ENCODE measurements at places on chromosomes 1 and 21.

GRCh38 chr1:228938537-228938901, 203.2 kb downstream of the RHOU start:
- DNase-seq: no peak

DNA sequence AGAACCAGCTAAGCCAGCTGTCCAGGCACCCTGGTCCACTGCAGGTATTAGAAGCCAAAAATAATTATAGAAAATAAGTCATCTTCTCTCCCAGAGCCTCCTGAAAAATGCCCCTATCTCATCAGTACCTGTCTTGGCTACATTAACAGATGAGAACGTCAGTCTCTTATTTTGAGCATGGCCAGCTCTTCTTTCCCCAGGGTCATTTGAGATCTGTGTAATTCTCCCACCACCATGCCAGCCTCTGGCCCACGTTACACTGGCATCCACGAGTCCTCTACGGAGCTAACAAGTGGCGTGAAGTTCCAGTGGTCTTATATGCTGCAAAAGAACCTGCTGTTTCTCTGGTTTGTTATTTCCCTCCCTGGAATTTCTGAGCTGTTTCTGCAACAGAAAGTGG, 118.0 kb downstream of the ATP5PO start:
- DNase-seq: no peak

GRCh38 chr1:78469576-78469975, 21.2 kb upstream of the PTGFR start:
- no peak for DNase-seq

GRCh38 chr1:201885531-201886075, 3.1 kb upstream of the SHISA4 start:
- peak; percentile 56 for DNase-seq

DNA sequence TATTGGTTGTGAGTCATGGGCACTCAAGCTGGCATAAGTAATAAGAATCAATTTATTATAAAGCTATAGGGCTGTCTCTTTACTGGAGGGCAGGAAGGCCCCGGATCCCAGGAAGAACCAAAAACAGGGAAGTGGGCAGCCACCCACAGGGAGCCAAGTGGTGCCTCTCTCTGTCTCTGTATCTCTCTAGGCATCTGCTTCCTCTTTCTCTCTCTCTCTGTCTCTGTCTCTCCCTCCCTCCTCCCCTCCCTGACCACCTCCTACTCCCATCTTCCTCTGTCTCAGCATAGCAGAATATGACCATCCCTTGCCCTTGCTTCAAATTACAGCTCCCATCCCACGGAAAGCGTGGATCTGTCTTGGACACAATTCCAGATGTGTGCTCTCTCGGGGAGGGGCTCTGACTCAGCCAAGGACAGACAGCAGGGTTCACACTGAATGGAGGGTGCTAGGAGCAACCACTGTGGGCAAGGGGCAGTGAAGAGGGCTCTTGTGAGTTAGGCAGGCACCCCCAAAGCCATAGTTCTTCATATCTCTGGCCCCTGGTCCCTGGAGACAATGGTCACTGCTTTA, 80.4 kb upstream of the LPGAT1 start:
- DNase-seq: no peak

GRCh38 chr1:197304638-197305200, 36.7 kb downstream of the CRB1 start:
- DNase-seq: no peak

DNA sequence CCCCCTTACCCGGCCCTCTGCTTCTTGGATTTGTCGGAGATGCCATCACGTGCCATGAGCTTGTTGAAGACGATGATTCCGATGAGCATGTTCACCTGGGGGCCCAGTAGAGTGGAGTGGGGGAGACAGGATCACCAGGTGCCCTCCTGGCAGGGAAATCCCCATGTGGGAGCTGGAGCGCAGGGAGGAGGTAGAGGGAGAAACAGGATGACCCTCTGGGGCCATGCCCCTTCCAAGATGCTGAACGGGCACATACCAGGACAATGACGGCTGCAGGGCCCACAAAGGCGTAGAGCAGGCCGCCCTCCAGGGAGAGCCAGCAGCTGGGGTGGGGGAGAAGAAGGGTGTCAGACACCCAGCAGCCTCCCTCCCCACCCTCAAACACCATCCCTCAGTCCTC, 28.6 kb downstream of the ADGRB2 start:
- no peak for DNase-seq

DNA sequence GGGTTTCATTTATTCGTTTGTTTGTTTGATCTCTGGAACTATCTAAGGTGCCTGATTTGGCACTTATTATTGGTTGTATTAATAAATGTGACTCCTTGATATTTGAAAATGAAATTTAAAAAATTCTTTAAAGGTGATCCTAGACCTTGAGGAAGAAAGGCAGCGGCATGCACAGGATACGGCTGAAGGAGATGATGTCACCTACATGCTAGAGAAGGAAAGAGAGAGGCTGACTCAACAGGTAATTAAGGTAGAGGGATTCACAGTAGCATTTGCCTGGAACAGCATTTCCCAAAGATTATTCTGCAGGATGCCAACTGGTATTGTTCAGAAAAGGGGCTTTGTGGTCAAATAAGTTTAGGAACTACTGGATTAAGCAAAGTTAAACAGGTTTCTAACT, 54.4 kb upstream of the WNT2B start:
- DNase-seq: no peak

- DNase-seq: no peak
Observed at GRCh38 chr1:223312705-223313414, 51.1 kb downstream of the SUSD4 start.

DNA sequence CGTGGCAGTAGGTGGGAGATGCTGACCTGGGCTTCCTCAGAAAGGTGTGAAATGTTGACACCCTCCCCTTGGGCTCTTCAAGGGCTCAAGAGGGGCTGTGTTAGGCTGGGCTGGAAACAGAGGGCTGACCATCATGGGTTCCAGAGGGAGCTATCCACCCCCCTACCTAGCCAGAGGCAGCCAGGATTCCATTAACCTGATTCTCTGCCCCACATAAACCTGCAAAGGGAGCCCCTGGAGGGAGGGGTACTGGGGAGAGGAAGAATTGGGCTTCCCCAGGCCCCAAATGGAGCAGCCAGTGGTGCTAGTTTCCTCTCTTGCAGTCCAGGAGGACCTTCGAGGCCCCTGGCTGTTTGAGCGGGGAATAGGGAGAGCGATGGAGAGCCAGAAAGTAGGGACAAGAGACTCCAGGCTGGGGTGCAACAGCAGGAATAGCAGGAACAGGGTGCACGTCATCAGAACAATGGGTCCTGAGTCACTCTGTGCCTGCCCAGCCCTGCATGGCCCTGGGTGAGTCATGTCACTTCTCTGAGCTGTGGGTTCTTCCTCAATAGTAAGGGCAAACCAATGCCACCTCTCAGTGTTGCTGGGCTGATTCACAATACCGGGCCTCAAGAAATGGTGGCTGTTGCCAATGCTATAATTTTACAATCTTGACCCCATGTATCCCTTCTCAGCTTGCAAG, 121.2 kb downstream of the EPHB2 start:
- peak; percentile 91 for DNase-seq

- no peak for DNase-seq
Observed at GRCh38 chr1:159826441-159827101, at the start of gene SLAMF8. TSS of gene SLAMF8 (plus strand) at chr1:159826873. CDS start at chr1:159826899, 26 bp downstream.

DNA sequence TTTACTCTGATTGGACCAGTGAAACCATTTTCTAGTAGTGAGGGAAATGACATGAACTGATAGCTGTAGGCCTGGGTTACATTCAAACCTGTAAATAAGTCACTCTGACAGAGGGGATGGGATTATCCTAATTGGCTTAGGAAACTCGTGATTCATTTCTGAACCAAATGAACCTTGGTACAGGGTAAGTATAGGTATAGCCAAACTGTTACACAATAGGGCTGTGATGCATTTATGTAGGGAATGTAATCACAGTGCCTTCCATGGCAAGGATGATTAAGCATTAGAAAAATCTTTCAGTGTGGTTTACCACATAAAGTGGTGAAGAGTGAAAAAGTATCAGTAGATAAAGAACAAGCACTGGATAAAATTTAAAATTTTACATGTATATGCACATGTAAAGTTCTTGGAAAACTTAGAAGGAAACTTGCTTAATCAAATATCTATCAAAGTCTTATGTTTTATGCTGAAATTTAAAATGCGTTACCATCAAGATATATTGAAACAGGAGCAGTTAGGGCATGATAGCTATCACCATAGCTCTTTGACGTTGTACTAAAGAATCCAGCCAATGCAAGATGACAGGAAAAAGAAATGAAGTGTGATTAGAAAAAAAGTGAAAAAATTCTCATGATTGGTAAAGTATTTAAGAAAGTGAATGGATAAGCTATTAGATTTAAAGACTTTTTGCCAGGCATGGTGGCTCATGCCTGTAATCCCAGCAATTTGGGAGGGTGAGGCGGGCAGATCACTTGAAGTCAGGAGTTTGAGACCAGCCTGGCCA, 63.0 kb downstream of the RABGAP1L start:
- DNase-seq: no peak

DNA sequence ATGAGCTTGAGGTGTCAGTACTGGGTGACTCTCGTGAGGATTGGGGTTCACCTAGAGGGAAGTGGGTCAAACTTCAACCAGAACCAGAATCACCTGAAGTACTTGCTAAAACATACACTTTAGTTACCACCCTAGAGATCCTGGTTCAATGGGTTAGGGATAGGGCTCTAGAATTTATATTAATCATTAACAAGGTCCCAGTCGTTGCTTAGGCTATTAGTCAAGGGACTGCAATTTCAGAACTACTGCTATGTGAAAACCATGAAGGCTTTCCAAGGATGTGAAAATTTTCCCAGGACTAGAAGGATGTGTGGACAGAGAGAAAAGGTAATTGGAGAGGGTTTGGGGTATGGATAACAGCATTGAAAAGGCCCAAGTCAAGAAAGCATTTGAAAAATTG, 162.6 kb downstream of the GRIK1 start:
- DNase-seq: no peak

GRCh38 chr1:51926171-51926812, 47.8 kb upstream of the NRDC start:
- peak; percentile 68 for DNase-seq

DNA sequence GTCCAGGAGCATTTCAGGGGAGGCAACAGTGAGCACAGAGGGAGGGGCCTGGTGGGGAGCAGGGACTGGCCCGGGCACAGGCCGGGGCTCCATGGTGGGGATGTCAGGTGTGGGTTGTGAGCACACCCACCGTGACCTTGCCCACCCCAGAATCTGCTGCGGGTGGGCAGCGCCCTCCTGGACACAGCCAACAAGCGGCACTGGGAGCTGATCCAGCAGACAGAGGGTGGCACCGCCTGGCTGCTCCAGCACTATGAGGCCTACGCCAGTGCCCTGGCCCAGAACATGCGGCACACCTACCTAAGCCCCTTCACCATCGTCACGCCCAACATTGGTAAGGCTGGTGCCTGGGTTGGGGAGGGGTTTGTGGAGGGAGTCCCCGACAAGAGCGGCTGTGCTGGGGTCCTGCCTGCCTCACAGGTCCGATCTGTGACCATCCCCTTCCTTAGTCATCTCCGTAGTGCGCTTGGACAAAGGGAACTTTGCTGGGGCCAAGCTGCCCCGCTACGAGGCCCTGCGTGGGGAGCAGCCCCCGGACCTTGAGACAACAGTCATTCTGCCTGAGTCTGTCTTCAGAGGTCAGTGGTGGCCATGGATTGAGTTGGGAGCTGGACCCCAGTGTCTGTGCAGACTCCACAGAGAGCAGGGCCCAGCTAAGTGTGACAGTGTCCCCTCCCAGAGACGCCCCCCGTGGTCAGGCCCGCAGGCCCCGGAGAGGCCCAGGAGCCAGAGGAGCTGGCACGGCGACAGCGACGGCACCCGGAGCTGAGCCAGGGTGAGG, 14.3 kb downstream of the PSRC1 start:
- no peak for DNase-seq

- no peak for DNase-seq
Observed at GRCh38 chr21:32993894-32994293, 31.8 kb upstream of the OLIG2 start.

GRCh38 chr1:215052256-215053015, 30.1 kb upstream of the KCNK2 start:
- DNase-seq: no peak

- DNase-seq: no peak
Observed at GRCh38 chr21:43196826-43197225, 28.0 kb downstream of the CRYAA start.

DNA sequence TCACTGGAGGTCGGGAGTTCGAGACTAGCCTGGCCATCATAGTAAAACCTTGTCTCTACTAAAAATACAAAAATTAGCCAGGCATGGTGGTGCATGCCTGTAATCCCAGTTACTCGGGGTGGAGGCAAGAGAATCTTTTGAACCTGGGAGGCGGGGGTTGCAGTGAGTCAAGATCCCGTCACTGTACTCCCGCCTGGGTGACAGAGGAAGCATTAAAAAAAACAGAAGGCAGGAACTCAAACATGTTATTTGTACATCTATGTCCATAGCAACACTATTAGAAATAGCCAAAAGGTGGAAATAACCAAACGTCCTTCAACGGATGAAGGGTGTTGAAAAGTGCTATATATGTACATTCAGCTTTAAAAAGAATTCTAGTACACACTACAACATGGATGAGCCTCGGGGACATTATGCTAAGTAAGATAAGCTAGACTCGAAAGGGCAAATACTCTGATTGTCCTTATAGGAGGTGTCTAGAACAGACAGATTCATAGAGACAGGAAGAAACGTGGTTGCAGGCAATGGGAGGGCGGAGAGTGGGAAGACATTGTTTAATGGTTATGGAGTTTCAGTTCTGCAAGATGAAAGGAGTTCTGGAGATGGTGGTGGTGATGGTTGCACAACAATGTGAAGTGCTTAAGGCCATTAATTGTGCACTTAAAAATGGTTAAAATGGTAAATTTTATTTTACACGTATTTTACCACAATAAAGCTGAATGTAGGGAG, 19.2 kb downstream of the NLRP3 start:
- no peak for DNase-seq

DNA sequence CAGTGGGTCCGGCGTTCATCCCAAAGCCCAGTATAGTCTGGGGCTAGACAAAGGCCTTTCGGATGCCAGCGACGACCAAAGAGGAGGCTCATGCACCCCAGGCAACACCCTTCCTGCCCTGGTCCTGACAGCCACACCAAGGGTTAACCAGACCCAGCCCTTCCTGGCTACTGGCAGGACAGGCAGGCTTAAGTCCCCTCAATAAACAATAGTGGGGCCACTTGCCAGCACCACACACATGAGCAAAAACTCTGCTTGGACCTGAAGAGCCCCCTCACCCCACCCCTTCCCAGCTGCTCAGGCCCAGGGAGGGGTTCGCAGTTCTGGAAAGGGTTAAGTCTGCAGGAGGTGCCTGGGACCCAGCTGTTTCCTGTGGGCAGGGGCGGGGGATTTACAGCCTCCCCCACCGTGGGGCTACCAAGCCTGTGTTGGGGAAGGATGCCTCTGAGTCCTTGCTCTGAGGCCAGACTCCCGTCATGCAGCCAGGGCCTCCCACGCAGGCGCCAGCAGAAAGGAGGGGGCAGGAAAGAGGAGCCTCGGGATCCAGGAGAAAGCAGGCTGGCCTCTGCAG, 18.2 kb downstream of the PHLDA3 start:
- DNase-seq: no peak

- DNase-seq: no peak
Observed at GRCh38 chr1:229164836-229165735, 105.8 kb upstream of the RAB4A start.

GRCh38 chr1:97632776-97633175, 288.1 kb downstream of the DPYD start:
- DNase-seq: no peak

GRCh38 chr1:246292571-246292970, 214.5 kb downstream of the SMYD3 start:
- DNase-seq: no peak

- DNase-seq: no peak
Observed at GRCh38 chr1:35461966-35462651, 95.1 kb downstream of the KIAA0319L start.
